ENCODE measurements at places on chromosomes 3 and 15.

- DNase-seq, result no peak
Observed at GRCh38 chr3:58336135-58336882, 3.6 kb downstream of the PXK start.

GRCh38 chr3:78632925-78633553 lies 1134.8 kb downstream of the ROBO1 start:
- no peak for DNase-seq

DNA sequence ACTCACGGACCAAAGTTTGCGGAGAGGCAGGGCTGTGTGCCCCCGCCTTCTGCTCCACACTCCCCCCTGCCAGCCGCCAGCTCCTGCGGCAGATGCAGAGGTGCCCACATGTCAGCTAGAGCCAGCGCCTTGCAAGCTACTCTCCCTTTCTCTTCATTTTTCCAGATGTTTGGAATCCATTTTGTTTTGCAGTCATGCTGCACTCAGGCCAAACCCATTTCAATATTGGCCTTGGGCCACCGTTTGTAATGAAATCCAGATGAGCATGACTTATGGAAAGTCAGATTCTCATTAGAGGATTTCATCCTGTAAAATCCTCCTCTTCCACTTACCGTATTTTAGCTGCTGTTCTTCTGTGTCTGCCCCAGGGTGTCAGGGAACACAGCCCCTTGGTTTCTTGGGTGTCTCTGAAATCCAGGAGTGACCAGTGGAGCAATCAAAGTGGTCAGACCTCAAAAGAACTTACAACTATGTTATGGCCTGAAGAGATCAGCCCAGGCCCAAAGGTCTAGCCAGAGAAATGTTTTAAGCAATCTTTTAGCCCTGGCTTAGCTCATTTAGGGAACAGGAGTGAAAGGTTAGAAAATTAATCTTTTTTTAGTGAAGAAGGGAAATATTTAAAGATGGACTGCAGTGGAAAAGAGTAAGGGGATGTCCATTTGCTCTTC lies 65.8 kb downstream of the AAGAB start:
- DNase-seq, result peak; percentile 89

GRCh38 chr15:84603630-84604379 lies 3.0 kb downstream of the ZSCAN2 start:
- no peak for DNase-seq

DNA sequence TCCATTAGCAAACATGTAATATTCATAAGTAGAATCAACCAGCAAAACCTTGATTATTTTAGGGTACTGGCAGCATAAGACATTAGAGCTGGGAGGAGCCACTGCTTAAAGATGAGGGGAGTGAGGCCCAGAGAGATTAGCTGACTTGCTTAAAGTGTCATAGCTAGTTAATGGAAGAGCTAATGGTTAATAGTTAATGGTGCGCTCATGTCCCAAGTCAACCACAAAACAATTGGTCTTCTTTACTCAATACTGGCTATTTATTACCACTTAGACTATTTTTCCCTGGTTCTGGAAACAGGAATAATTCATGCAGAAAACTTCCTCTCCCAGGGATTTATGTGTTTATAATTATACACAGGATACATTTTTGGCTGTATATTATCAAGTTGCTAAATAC lies 33.1 kb downstream of the EIF4E3 start:
- DNase-seq, result no peak

DNA sequence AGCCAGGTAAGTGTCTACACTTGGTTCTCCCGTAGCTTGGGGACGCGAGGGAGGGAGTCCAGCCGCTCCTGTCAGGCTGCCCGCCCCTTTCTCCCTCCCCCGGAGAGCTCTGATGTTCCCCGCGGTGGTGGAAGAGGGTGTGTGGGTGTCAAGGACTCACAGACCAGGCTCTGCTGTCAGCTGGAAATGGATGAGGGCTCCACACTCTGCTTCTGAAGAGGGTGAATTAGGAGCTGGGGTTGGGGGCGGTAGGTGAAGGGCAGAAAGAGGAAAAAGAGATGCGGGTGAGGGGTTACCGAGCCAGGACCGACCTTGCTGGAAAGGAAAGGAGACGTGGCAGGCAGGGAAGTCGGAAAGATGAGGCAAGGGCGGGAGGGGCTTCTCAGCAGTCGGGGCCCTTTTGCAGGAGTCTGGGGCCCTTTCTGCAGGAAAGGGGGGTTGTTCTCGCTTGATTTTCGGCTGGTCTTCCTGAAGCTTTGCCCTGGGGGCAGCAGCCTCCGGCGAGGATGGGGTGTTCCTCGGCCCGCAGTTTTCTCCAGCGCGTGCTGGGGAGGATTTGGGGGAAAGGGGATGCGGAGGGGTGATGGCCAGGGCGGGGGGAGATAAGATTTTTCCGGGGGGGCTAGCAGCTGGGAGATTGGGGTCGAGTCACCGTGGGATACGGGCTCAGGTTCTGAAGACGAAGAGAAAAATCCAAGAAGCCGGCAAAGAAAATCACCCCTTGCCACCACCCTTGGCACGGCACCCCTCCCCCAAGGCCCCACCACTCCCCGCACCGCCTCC lies 602 bp upstream of the BAHD1 start:
- DNase-seq, result no peak

DNA sequence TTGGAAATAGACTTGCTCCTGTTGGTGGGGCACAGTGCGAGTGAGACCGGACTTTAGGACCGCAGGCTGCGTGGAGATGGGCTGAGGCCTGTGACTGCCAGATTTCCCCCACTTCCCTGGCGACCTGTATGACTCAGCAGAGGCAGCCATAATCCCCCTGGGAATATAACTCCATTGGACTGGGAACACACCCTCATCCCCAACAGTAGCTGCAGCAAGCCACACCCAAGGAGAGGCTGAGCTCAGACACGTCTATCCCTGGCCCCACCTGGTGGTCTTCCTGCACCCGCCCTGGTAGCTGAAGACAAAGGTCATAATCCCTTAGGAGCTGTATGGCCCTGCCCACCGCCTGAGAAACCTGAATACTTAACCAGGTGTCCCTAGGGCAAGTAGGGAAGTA lies 42.6 kb downstream of the DZIP1L start:
- DNase-seq, result no peak

GRCh38 chr3:132033471-132033870 lies 1.3 kb downstream of the CPNE4 start:
- DNase-seq, result no peak

DNA sequence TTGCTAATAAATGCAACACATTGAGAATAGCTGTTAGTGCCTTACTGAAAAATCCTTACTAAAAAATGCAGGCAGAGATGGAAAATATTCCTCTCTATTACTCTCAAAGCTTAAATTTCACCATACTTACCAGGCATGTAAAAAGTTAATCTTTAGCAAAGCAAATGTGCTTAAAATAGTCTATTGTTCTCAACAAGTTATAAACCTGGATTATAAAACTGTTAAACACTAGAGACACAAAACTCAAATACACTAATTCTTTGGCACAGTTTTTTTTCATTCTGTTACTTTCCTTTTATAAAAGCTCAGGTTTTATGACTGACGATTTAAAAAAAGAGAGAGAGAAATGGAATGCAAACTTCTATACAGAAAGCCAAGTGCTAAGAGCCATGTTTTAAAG lies 119.8 kb downstream of the THRB start:
- DNase-seq, result no peak

DNA sequence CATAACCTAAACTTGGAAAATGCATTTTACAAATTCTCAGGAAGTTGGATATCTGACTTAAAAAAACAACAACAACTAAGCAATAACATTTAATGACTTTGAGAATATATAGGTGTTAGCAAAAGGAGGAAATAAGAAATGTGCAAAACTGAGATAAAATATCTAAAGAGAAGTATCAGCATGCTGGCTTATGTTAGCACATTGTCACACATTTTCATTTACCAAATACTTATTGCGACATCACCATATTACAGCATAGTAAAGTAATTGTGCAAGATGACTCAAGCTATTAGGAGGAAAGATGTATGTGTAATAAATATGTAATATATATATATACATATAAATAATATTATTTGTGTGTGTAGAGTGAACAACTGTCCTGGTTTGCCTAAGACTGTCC lies 9.2 kb downstream of the PTX3 start:
- DNase-seq, result no peak

DNA sequence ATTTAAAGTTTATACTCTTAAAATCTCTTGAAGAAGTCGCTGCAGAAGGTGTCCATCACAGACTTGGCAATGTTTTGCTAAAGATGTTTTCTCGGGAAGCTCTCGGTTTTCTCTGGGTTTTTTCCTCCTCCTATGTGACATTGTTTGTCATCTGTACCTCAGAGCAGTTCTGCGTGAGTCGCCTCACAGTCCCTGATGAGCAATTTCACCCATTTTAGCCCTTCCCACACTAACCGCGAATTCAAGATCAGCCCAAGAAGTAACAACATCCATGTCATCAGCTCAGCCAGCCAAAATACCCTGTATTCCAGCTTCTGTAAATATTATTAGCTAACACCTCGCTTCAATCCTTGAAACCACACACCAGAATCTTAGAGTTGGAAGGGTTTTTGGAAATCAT lies 224.3 kb upstream of the SETMAR start:
- no peak for DNase-seq

- no peak for DNase-seq
Observed at GRCh38 chr15:99279290-99279689, 28.0 kb downstream of the LRRC28 start.

GRCh38 chr3:116492379-116492778 lies 47.1 kb upstream of the LSAMP start:
- no peak for DNase-seq

GRCh38 chr3:72223116-72223515 lies 438.2 kb upstream of the PROK2 start:
- no peak for DNase-seq

- no peak for DNase-seq
Observed at GRCh38 chr3:53068176-53068575, 22.3 kb upstream of the SFMBT1 start.

DNA sequence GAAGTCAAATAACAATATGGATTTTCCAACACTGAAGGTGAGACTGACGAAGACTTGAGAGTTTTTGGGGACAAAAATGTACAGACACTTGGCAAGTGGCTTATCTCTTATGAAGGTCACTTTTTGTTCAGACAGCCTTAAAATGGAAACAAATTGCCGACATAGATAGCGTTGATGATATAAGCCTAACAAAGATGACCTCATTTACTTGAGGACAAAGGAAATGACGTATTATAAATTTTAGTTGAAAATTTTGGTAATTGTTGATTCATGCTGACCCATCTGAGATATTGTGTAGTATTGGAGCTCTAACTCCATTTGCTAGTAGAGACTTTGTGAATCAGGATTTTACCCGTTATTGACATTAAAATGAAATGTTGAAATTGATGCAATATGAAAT lies 168.3 kb downstream of the SPATA16 start:
- DNase-seq, result no peak

DNA sequence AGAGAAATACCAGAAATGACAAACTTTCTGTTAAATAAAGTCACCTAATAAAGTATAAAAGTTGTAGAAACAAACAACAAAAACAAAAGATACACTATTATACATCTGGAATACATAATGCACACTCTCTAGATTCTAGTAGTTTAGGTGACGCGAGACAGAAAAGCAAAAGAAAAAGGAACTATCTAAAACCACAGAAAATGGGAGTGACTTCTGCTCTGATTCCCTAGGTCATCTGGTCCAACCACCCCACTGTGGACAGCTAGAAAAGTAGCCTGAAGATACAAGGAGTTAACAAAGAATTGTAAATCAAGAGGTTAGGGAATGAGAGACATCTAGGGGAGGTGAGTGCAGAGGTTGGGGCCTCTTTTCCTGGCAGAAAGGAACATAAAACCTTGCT lies 39.1 kb downstream of the DHX36 start:
- no peak for DNase-seq

- no peak for DNase-seq
Observed at GRCh38 chr15:88810446-88810845, 7.2 kb downstream of the ACAN start.

DNA sequence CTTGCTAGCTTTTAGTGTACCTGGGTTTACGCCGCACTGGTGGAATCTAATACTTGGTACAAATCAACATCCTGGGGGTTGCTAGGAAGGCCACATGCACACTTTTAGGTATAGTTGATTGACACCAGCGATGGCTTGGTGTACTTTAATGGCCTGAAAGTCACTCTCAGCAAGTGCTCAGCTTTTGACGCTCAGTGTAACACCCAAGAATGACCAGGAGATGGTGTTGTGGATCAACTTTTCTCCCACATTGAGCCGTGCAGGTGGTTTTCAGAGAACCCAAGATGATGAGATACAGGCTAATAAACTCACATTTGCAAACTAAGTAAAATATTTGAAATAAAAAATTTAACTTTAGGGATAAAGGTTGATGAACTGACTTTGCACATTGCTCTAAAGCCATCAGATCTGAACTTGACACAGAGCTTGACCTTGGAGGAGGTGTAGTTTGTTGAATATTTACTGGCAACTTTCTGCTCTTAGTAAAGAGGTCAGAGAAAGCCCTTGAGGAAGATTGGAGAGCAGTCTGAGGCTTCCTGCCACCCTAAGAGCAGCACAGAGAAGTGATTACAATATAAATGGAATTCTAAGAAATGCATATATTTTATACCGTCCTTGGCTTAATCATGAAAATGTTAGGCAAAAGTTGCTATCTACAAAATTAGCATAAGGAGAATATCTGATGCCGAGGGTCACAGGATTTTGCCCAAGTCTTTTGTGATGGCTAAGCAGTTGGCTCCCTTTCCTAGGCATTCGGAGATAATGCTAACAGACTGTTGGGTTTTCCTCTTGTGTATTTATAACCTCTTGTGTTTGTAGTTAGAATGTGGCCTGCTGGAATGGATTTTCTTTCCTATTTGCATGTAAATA lies 143.4 kb upstream of the RASGRP1 start:
- peak; percentile 41 for DNase-seq

GRCh38 chr3:57094575-57094974 lies 34.1 kb downstream of the SPATA12 start:
- no peak for DNase-seq

DNA sequence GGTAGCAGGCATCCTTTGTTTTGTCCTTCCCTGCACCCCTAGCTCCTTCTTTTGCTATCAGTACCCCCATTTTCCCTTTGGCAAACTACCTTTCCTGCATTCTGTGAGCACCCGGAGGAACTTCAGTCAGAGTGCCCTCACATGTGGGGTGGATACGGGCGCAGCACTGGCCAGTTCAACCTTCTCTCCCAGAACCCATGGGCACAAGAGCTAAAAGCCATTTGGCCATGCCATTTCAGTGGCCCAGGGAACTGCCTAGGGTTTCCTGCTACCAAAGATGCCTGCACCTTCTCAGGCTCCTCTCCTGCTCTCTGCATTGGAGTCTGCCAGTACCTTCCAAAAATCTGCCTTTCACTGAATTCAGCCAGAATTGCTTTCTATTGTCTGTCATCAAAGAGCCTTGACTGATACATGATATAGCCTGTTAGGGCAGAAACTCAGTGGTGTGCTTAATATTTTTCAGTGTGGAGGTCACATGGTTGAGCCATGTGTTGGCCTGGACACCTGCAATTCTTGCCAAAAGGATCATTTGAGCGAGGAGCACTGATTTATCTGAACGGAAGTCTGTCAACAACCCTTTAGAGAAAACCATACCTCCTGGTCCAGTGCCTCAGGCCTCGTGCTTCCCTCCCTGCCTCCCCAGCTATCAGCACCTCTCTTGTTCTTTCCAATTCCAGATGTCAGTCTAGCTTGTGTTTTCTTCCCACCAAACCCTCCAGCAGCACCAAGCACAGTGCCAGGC lies 27.0 kb upstream of the HHATL start:
- no peak for DNase-seq
